C1 segment of cervical spinal cord (tissue), 14 donors: ENCODE measurements at places on chromosomes 11 and 22.

GRCh38 chr11:113493206-113493605 lies 18.0 kb upstream of the DRD2 start:
- DNase-seq = no peak

DNA sequence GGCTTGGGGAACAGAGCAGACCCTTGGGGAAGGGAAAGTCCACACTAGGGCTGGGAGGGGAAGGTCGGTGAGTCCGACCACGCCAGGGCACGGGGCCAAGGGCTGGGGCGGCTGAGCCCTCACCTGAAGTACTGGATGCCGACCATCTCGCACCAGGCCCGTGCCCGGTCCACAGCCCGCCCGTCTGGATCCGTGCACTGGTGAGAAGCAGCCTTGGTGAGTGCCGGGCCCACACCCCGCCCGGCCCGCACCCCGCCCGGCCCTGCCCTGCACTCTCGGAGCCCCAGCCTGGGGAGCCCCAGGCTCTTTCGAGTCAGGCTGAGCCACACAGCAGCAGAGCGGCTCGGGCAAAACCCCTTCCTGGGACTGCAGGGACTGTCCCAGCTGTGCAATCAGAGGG lies 1.9 kb upstream of the BAIAP2L2 start:
- no peak for DNase-seq

GRCh38 chr11:44971185-44971584 lies 20.5 kb upstream of the TP53I11 start:
- DNase-seq = no peak

- no peak for DNase-seq
Observed at GRCh38 chr11:73233211-73233610, 15.1 kb downstream of the P2RY2 start.

DNA sequence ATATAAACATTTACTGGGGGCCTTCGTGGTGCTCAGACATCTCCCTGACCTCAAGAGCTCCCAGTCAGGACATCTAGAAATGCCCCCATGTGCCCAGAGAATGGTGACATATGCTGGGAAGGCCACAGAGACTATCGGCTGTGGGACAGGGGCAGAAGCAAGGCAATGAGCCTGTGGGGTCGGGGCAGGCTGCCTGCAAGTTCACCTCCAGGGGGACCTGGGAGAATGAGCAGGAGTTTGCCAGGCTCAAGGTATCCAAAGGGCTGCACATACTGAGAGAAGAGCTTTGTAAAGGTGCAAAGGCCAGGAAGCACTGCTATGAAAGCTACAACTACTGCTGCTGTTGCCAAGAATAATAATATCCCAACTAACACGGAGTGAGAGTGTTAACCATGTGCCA lies 233.9 kb downstream of the TENM4 start:
- no peak for DNase-seq

DNA sequence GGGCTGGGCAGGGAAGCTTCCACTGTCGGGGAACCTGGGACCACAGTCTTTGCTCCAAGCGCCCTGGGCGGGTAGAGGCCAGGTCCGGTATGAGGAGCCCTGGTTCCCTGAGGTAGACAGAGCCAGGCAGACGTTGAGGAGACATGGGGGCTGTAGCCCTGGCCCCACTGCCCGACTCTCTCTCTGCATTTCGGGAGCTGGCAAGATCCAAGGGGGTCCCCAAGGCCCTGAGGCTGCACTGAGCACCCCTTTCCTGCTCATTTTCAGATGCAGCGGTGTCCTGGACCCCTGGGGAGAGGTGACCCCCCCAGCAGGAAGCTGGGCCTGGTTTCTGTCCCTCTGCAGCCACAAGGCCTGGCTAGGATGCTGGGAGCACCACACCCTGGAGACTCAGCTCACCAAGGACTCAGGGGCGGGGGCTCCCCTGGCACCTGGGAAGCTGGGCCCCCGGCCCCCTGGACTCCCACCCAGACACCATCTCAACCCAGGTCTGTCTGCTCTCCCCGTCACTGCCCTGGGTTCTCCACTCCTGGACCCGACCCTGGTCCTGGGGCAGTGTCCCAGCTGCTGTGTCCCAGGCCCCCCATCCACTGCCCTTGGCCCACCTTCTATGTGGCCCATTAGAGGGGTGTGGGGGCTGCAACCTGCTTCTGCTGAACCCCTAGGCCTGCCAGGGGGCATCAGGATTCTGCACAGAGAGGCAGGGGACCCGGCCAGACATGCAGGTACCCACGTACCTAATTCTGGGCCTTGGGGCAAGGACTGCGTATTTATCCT lies 15.0 kb upstream of the MUC6 start:
- no peak for DNase-seq

GRCh38 chr11:10923882-10924281 lies 66.0 kb upstream of the ZBED5 start:
- no peak for DNase-seq

DNA sequence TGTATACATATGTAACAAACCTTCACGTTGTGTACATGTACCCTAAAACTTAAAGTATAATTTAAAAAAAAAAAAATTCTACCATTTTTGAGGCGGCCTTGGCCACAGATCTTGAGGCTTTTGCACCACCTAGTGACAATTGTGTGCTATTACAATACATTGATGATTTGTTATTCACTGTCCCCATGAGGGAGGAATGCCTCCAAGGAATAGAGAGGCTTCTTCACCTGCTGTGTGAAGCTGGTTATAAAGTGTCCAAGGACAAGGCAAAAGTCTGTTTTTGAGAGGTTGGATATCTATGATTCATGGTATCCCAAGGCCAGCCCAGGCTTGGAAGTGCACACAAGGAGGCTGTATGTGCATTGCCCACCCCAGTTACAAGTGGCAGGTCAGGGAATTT lies 30.7 kb downstream of the SLC22A25 start:
- DNase-seq = no peak

DNA sequence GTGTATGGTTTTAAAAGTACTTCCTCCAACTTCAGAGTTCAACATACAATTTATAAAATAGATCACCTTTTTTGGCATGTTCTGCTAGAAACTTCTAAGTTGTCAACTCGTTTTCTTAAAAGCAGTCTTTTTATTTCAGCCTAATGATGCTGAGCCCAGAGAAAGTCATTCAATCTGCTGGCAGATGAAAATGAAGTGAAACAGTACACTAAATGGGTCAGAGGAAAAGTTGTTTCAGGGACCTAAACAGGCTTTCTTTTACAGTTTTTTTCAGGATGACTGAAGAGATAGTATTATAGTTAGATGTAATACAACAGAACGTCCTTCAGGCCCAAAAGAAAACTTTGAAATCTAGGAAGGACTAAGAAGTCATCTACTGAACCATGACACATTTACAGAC lies 842.7 kb upstream of the CCDC90B start:
- no peak for DNase-seq

- DNase-seq = no peak
Observed at GRCh38 chr22:41127451-41127850, 35.1 kb downstream of the EP300 start.

DNA sequence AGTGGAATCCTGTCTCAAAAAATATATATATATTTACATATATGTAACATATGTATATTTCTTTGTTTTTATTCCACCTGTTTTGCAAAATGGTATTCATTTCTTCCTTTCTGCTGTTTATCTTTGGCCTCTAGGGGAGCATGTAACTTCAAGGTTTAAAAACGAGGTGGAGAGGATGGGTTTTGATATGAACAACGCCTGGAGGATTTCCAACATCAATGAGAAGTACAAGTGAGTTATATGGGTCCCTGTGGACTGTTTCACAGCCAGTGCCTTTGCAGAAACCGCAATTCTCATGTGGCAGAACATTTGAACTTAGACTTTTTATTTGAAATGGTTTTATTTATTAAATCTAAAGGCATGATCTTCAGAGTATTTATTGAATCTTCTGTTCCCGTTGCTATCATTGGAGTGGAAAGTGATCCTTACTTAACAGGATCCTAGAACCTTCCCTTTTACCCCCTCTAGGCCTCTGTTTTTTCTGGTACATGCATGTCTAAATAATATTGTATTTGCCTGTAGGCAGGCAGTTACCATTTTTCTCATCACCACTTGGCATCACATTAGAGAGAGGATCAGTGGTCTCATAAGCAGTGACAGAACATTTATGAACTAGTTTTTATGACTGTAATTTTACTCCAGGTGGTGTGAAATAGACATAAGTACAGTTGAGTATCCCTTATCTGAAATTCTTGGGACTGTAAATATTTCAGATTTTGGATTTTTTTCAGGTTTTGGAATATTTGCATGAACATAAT lies 81.5 kb upstream of the HORMAD2 start:
- no peak for DNase-seq

- no peak for DNase-seq
Observed at GRCh38 chr11:61775106-61775505, 17.3 kb downstream of the TMEM258 start.

GRCh38 chr11:30832831-30833230 lies 246.7 kb upstream of the MPPED2 start:
- no peak for DNase-seq

- DNase-seq = no peak
Observed at GRCh38 chr11:110076371-110076965, 16.7 kb upstream of the ZC3H12C start.

DNA sequence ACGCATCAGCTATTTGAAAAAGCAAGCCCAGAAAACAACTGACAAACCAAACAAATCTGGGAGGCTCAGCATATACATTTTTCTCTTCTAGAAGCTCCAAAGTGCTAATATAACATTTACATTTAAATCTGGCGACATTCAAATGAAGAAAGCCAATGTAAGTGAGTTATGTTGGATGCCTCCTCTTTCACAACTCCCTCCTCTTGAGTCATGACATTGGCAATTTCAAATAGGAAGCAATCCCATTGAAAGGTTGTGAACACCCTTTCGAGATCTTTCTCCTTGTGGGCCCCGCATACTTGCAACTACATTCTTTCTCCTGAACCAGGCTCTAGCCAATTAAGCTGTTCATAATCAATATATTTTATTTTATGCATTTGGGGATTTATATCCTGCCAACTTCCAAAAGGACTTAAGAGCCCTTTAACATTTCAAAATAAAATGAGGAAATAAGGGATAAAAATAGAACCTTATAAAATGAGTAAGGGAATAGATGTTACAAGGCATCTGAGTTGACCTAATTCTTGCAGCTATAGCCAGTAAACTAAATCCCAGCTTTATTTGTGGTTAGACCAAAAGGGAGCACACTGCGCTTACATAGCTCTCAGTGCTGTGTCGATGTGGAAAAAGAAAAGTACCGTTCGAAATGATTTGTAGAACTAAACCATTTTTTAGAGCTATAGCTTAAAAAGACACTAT lies 129.5 kb upstream of the SESN3 start:
- no peak for DNase-seq

GRCh38 chr11:8059030-8059429 lies 22.0 kb upstream of the TUB start:
- no peak for DNase-seq

DNA sequence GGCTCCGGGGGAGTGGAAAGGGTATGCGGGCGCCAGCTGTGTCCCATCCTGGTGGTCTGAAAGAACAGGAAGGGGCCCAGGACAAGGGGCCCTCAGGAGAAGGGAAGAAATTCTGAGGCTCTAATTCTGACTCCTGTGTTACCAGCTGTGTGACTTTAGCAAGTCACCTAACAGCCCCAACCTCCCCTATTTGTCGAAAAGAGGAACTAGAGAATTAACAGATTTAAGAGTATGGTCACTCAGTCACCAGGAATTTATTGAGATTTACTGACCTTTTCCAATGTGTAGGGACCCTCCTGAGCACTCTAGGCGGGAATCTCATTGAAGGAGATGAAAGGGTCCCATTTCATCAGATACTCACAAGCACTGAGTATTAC lies 14.6 kb downstream of the RPS6KA4 start:
- no peak for DNase-seq

DNA sequence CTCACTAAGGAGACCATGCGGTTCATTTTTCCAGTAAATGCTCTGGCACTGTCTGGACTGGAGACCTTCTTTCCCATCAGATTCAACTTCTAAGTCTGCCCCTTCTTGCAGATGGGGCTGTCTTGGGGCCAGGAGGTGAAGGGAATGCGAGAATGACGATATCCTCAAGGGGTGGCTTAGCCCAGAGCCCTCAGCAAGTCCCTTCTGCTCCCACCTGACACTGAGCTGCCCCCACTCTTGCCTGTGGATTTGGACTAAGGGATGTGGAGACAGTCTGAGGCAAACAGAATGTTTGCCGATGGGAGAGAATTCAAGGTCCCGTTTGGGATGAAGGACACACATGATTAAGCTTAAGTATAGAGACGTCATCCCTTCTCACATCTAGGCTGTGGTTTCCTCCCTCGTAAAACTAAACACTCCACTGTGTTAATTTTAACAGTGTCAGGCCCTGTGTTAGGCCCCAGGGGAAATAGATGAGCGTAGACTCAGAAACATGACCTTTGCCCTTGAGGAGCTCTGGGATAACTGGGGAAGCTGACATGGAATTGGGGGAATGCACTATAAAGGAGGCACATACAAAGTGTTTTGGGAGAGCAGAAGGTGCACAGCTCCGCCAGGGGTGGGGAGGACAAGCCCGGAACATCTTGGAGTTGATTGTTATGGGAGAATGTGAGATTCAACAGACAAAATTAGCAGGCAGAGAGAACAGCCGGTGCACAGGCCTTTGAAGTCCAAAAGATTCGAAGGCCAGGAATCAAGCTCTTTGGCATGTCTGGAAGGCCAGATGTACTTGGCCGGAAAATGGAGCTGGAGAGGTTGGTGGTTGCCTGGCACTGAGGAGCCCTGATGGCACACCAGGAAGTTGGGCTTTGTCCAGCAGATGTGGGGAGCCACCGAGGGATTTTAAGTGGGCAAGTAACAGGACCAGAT lies 71.6 kb downstream of the ST3GAL4 start:
- DNase-seq = no peak

DNA sequence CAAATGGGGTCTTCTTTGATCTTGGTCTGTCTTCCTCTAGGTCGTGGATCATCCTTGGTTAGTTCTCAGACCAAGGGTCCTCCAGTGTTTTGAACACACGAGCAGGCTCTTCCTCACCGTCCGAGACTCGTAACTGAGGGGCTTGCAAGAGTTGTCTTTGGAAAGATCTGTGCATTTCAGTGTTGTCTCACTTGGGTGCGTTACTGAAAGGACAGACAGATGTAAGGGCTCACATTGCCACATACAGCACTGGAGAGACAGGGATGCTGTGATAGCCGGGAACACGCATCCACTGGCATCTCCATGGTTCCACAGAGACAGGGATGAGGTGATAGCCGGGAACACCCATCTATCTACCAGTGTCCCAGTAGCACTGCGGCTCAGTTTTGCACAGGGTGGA lies 15.7 kb downstream of the GLB1L2 start:
- no peak for DNase-seq

DNA sequence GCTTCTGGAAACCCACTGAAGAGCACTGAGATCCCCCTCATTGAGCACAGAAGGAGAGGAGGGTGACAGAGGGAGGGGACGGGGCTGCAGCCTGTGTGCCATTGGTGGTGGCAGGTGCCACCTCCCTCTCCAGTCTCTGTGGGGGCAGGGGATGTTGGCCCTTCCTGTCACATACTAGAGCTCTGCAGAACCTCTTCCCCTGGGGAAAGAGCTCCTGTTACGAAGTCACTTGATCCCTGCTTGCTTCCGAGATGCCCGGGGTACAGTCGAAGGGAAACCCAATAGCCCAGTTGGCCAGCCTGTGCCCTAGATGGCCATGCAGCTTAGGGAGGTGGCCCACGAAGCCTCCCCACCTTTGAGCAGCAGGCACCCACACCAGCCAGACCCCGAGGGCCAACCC lies 29.4 kb downstream of the DAGLA start:
- DNase-seq = no peak
